ENCODE measurements at places on chromosomes 16 and 17. TPM values are rescaled to one million over a fixed set of nuclear protein-coding genes. Genes with fewer than 3 reads are reported as not detected.
A peak's percentile ranks its signal among the peaks of the same experiment; 100 is the strongest.

- H3K36me3 ChIP-seq: no peaks in the 10 kb centered on the region
- no peak overlapping the region for H3K4me3 ChIP-seq
- no peaks in the 10 kb centered on the region for H3K4me1 ChIP-seq
- no peak overlapping the region for H3K27ac ChIP-seq
- H3K27me3 ChIP-seq: no peaks in the 10 kb centered on the region
Measured at GRCh38 chr16:57783116-57783515, 19.2 kb downstream of the KIFC3 start.

GRCh38 chr17:74964246-74964761 lies 8.3 kb downstream of the HID1 start:
- no peaks in the 10 kb centered on the region for H3K27me3 ChIP-seq
- no peak overlapping the region for H3K27ac ChIP-seq
- H3K4me1 ChIP-seq: peaks cover 3% of the 10 kb centered on the region
- DNase-seq: no peak
- H3K36me3 ChIP-seq: no peaks in the 10 kb centered on the region
- no peak overlapping the region for H3K4me3 ChIP-seq

DNA sequence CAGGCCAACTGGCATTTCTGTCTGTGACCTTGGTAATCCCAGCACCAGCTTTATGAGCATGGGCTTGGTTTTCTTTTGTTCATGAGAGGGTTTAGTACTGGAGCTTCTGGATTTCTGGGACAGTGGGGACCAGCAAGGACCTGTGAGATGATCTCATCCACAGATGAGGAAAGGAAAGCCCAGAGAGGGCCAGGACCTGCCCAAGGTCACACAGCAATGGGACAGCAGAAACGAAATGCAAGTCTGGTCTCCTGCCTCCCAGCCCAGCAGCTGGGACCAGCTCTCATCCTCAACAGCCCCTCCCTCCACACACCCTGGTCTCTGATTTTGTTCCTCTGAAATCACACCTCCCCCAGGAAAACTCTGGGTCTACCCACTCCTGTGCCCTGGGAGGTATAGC lies 7.2 kb downstream of the SPPL2C start:
- H3K27ac ChIP-seq: no peak overlapping the region
- no peaks in the 10 kb centered on the region for H3K27me3 ChIP-seq
- no peak overlapping the region for H3K4me3 ChIP-seq
- no peaks in the 10 kb centered on the region for H3K4me1 ChIP-seq

DNA sequence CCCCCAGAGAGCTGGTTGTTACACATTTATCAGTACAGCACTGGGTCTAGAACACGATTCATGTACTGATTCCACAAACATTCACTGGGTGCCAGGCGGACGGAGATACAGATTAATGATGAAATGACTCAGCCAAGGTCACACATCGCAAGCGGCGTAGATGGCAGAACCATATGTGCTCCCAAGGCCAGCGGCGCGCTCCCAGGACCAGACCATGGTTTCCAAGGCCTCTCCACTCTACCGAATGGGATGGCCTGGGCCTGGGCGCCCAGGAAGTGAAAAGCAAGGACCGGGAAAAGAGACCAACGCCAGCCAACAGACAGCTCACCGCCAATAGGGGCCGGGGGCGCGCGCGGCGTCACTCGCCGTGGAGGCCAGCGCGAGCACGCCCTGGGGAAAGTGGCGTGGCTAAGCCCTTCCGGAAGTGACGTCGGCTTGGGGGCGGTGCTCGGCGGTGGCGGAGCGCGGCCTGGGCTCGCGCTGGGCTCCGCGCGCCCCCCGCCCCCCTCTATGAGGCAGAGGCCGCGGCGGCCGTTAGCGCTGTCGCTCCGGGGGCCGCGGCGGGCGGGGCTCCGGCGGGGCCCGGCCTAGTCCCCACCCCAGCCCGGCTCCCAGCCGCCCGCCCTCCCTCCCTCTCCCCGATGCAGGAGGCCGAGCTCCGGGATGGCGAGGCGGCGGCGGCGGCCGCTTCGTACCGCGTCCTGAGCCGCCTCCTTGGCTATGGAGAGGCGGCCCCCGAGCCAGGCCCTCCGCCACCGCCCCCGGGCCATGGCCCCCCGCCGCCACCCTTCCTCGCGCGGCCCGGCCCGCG lies at the start of gene SOCS7:
TSS of gene SOCS7 (plus strand) at position 433 of the 811 bp plus-strand sequence. CDS start at position 642, 209 bp downstream.
- H3K27me3 ChIP-seq: no peaks in the 10 kb centered on the region
- peak; percentile 81 for DNase-seq
- H3K4me3 ChIP-seq: peak within 1 kb of the TSS; percentile 89
- peak within 1 kb of the TSS; percentile 85 for H3K27ac ChIP-seq

DNA sequence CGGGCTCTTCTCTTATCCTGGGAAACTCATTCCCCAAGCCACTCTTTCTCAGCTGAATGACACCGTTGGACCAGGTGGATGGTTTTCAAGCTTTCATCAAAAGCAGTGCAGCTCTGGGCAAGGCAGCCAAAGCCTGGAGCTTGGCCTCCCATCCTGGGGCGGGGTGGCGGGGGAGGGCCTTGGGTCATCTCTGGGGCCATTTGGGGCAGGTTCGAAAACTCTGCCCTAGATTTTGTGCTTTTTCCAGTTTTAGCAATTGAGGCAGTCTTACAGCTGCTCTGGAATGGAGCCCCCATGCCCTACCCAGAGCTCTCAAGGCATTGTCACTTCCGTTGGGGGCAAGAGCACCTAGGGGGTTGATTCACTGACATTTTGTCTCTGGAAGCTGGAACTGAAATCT lies 9.1 kb downstream of the MPRIP start:
- H3K27ac ChIP-seq: peak overlapping the region; percentile 73
- H3K4me3 ChIP-seq: no peak overlapping the region
- DNase-seq: no peak
- H3K4me1 ChIP-seq: peaks cover 24% of the 10 kb centered on the region
- H3K27me3 ChIP-seq: no peaks in the 10 kb centered on the region
- no peaks in the 10 kb centered on the region for H3K36me3 ChIP-seq

GRCh38 chr17:79629548-79630049 lies 18.7 kb upstream of the RBFOX3 start:
- no peak for DNase-seq
- no peak overlapping the region for H3K4me3 ChIP-seq

Gene ZFP1
- 16.0 TPM for total RNA-seq

DNA sequence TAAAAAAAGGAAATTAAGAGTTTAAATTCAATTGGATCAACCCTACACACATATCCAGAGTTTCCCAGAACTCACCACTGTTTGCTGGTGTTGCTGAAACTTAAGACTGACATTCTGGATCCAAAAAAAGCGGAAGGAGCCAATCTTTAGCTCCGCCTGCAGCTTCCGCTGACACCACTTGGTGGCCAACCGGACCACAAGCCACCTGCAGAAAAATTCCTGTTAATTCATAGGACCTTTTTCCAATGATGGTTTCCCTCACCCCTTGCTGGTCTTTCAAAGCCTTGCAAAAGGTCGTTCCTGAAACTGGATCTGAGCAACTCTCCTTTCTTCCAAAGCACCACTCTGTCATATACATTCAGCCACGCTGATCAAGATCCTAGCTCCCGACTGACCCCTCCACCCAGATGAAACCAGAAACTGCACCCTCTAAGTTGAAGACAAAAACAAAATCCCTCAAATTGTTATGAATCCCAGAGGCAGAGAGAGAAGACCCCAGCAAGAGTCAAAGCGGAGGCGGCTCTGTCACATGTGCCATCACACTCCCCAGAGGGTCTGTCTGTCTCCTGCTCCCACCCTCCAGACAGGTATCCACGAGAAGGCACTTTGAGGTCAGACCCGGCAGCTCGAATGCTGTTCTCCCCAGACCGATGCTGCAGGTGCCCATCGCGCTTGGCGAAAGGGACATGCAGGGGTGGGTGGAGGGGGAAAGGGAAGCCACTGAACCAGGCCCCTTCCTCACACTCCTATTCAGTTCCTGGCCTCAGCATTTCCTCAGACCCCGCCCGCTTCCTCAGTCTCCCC lies 773 bp downstream of the BLTP2 start:
- peak overlapping the region; percentile 95 for H3K27ac ChIP-seq
- H3K4me1 ChIP-seq: no peaks in the 10 kb centered on the region
- H3K36me3 ChIP-seq: no peaks in the 10 kb centered on the region
- H3K27me3 ChIP-seq: no peaks in the 10 kb centered on the region

Gene HOXB6
- 1.0 TPM for total RNA-seq

GRCh38 chr16:30561089-30561816 lies 3.1 kb upstream of the ZNF764 start:
- no peak for DNase-seq
- H3K4me1 ChIP-seq: no peaks in the 10 kb centered on the region
- H3K36me3 ChIP-seq: no peaks in the 10 kb centered on the region
- peak overlapping the region; percentile 43 for H3K4me3 ChIP-seq
- H3K27ac ChIP-seq: peak overlapping the region; percentile 65

Gene RNF112
- 0.96 TPM for total RNA-seq

Gene ITGAX
- 5.1 TPM for total RNA-seq

DNA sequence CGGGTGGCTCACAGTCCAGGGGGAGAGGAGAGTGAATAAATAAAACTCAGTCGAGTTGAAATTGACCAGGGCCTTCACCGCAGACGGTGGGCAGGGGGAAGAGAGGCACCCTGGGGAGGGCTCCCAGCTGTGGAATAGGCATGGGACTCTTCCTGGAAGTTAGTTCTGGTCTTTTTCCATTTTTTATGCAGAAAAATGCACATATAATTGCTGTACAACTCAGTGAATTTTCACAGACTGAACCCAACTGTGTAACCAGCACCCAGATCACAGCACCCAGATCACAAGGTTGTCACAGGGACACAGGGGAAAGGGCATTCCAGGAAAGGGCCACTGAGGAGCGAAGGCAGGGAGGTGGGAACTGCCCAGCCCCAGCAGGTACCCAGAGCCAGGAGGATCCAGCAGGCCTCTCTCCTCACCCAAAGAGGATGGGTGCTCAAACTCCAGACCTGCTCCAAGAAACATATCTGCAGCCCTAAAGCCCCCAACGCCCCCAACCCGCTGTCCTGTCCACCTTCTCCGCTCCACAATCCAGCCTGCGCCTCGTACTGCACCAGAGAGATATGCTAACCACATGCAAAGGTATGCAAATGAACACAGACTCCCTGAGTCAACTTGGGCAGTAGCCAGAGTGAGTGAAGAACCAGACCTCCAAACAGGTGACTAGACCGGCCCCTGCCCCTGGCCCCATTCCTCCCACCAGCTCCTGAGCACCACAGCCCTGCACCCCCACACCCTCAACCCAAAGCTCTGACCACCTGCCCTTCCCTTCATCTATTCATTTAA lies 29.1 kb upstream of the EIF1 start:
- peaks cover 45% of the 10 kb centered on the region for H3K4me1 ChIP-seq
- H3K27ac ChIP-seq: peak overlapping the region; percentile 97
- no peak for DNase-seq
- H3K27me3 ChIP-seq: no peaks in the 10 kb centered on the region

- H3K36me3 ChIP-seq: no peaks in the 10 kb centered on the region
- DNase-seq: no peak
- H3K27me3 ChIP-seq: no peaks in the 10 kb centered on the region
- H3K4me1 ChIP-seq: no peaks in the 10 kb centered on the region
- no peak overlapping the region for H3K27ac ChIP-seq
- H3K4me3 ChIP-seq: no peak overlapping the region
Measured at GRCh38 chr17:49592263-49592662, 16.6 kb downstream of the NXPH3 start.

GRCh38 chr17:8019665-8020650 lies 17.5 kb downstream of the GUCY2D start:
- no peak overlapping the region for H3K4me3 ChIP-seq
- H3K27me3 ChIP-seq: no peaks in the 10 kb centered on the region
- H3K27ac ChIP-seq: peak overlapping the region; percentile 54
- H3K4me1 ChIP-seq: no peaks in the 10 kb centered on the region

DNA sequence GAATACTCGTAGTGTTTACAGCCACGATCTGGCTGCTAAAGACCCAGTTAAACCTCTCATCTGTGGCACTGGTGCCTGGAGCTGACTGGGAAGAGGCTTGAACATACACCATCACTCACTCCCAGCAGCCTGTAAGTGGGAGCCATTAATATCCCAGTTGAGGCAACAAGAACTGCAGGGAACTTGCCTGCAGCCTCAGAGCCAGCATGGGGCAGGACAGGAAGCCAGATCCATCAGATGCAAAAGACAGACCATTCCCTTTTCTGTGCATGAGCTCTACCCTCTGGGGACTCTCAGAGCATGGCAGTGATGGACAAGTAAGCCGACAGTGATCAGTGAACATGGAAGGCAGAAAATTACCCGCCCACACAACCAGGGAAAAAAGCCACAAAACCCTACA lies 91.8 kb downstream of the TMEM132E start:
- no peaks in the 10 kb centered on the region for H3K36me3 ChIP-seq
- no peak for DNase-seq
- no peaks in the 10 kb centered on the region for H3K4me1 ChIP-seq
- H3K4me3 ChIP-seq: no peak overlapping the region
- no peak overlapping the region for H3K27ac ChIP-seq

DNA sequence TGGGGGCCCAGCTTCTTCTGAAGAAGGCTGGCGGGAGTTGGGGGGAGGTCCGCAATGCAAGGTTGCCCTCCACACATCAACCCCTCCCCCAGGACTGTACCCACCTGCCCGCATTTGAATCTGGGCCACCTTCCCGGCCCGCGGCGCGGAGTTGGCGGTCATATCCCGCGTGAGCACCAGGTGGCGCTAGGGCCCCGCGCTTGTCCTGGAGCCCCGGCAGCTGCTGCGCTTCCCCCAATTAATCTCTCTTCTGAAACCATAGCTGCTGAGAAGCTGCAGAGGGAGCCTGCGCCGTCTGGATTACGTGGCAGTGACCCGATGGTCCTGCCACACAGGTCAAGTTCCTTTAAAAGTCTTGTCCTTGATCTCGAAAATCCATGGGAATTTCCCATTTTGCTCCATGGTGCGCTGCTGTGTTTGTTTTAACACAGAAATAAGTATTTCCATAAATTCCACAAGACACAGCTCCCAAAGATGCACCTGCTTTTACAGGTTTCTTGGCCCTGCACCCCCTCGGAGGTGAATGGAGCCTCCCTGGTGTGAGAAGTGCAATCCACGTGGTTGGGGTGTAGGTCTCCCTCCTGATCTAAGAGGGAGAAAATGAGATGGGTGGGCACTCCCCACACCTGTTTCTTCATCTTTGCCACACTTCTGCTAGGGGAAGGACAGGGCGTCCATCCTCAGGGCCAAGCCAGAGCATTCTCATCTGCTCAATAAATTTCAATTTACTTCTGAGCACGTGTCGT lies 22.1 kb downstream of the COX4I1 start:
- no peaks in the 10 kb centered on the region for H3K4me1 ChIP-seq
- H3K4me3 ChIP-seq: no peak overlapping the region
- H3K36me3 ChIP-seq: no peaks in the 10 kb centered on the region

Gene FAM234A
- 44.1 TPM for total RNA-seq

GRCh38 chr17:17606416-17607000 lies 15.0 kb upstream of the PEMT start:
- H3K27me3 ChIP-seq: no peaks in the 10 kb centered on the region
- H3K4me1 ChIP-seq: no peaks in the 10 kb centered on the region
- H3K36me3 ChIP-seq: no peaks in the 10 kb centered on the region
- no peak for DNase-seq

GRCh38 chr17:13508896-13509295 lies 92.8 kb downstream of the HS3ST3A1 start:
- no peak overlapping the region for H3K4me3 ChIP-seq
- H3K36me3 ChIP-seq: no peaks in the 10 kb centered on the region
- no peak overlapping the region for H3K27ac ChIP-seq
- H3K4me1 ChIP-seq: no peaks in the 10 kb centered on the region
- no peak for DNase-seq
- H3K27me3 ChIP-seq: no peaks in the 10 kb centered on the region

GRCh38 chr17:44909681-44910144 lies 5.6 kb downstream of the GFAP start:
- H3K4me1 ChIP-seq: no peaks in the 10 kb centered on the region
- no peak for DNase-seq
